CD4-positive, alpha-beta T cell treated with Interleukin-17A for 1 hour (primary cell): ENCODE measurements at places on chromosomes 13 and 19.

GRCh38 chr19:10431943-10432735 is 11.8 kb downstream of the PDE4A start:
- peak; percentile 85 for DNase-seq

- no peak for DNase-seq
Measured at GRCh38 chr13:23987331-23987894, 90.1 kb upstream of the C1QTNF9B start.

GRCh38 chr13:42899266-42899665 is 92.8 kb downstream of the EPSTI1 start:
- no peak for DNase-seq

- DNase-seq: no peak
Measured at GRCh38 chr13:33519561-33520467, 234.3 kb upstream of the STARD13 start.

- no peak for DNase-seq
Measured at GRCh38 chr13:97521726-97522125, 87.8 kb downstream of the RAP2A start.

DNA sequence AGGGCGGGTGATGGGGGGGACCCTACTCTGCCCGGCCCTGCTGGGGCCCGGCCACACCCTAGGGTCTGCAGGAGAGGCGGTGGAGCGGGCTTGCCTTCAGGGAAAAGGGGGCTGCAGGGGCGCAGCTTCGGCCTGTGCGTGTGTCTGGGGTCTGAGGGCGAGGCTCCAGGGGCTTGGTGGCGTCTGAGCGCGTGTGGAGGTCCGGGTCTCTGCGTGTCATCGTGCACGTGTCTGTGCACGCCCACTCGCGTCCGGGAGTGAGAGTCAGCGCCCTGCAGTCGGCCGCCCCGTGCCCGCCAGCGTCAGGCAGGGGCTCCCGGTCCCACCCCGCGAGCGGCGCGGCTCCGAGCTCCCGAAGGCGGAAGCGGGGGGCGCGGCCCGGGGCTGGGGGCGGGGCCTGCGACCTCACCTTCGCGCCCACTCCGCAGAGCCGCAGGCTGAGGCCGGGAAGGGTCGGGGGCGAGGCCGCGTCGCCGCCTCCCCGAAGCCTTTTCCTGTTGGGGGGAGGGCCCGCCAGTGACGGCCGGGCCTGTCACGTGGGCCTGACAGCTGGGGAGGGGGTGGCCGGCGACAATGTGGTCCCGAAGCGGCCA is at the start of gene ARHGAP45:
Gene ARHGAP45, plus strand, starts transcription at position 420 of the 593 bp plus-strand sequence. CDS start 239 bp downstream, outside the sequence.
- DNase-seq: peak; percentile 89

- no peak for DNase-seq
Measured at GRCh38 chr13:32248801-32249200, 66.4 kb downstream of the ZAR1L start.

GRCh38 chr13:93955904-93956303 is 523.6 kb downstream of the DCT start:
- no peak for DNase-seq

GRCh38 chr19:4533835-4534424 is 1.1 kb downstream of the PLIN5 start:
- no peak for DNase-seq

GRCh38 chr13:114095486-114095885 is 36.9 kb downstream of the RASA3 start:
- no peak for DNase-seq
